ENCODE measurements at places on chromosomes 6 and 20.

- peak; percentile 42 for DNase-seq
These were observed 170.2 kb downstream of the NFATC2 start for GRCh38 chr20:51372176-51372803.

DNA sequence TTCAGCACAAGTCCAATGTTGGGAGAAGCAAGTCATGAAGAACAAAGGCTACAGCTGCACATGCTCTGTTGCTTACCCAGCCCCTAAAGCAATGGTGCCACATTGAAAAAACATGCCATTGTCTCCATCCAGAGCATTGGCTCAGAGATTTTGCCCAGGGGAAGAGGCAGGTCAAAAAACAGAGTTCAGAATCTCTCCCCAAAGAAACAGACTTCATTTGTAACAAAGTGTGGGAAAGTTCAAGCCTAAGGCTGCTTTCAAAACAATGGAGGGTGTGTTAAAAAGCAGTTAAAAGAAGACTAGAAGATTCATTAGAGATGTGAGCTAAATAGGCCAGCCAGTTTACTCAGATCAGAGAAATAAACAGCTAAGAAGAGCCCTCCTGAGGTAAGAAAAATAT lies 63.6 kb downstream of the DZANK1 start:
- DNase-seq, result no peak

GRCh38 chr6:13261464-13261994 lies 66.8 kb downstream of the TBC1D7 start:
- no peak for DNase-seq

DNA sequence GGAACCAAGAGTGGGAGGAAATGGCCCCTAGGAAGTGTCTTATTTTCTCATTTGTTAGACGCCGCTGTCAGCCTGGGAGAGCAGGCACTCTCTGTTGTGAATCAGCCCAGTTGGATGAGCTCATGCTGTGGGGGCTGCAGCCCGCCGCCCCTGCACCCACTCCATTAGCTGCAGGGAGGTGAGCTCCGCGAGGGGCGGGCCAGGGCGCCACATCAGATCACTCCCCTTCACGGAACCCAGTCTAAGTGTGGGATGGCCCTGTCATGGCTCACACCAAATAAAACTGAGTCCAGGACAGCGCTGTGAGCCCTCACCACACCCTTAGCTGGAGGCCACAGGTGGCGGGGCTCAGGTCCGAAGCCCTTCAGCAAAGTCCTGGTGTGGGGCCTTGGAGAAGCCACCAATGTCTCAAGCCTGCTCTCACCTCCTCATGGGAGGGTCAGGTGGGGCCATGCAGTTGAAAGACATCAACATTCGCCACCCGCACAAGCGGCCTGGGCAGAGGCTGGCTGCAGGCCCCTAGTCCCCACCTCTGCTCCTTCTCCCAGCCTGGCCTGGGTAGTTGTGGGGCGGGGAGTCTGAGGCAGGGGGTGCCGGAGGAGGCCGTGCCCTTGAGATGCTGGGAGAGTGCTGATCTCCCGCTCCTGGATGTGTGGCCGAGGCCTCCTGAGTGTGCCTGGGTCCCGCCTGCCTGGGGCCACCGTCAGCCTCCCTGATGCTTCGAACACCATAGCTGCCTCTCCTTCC lies 66.2 kb upstream of the SLCO4A1 start:
- no peak for DNase-seq

DNA sequence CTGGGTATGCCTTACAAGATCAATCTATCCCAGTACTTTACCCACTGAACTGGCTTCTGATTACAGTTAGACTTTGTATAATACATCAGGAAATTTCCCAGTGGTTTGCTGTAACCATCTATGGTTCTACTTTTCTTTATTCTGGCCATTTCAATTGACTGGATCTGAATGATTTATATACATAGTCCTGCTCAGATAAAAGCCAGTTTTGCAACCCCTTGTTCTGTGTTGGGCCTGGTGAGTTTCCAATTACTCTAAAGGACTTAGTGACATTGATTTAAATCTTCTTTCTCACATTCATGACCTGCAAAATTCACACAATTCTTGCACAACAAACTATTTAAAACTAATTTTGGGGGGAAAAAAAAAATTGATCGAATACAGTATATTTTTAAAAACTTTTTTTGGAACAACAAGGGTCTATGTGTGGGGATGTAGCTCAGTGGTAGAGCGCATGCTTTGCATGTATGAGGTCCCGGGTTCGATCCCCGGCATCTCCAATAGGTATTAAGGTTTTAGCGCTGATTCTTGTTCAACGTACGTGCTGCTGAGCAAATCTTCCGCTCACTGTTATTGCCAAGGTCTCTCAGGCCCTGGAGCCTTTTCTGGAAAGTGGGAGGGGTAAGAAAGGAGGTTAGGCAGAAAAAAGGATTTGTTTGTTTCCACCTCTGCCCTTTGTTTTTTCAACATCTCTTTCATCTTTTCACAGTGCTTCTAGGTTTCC lies 117.5 kb downstream of the GPX5 start:
- DNase-seq, result peak; percentile 53

DNA sequence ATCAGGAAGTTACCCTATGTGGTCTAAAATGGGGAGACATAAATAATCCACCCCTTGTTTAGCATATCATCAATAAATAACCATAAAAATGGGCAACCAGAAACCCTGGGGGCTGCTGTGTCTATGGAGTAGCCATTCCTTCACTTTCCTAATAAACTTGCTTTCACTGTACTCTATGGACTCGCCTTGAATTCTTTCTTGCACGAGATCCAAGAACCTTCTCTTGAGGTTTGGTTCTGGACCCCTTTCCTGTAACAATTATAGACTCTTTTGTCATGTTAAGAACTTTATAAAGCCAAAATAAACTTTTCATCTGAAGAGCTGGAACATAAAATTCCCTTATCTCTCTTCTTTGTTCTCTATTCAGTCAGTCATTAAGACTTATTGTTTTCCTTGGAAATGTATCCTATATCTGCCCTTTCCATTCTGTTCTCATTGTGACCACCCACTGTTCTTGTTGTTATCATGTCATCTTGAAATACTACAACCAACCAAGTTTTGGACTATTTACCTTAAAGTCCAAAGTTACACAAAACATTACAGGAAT lies 29.3 kb upstream of the ZBTB24 start:
- no peak for DNase-seq

- DNase-seq, result no peak
These were observed 184.4 kb upstream of the SUPT3H start for GRCh38 chr6:45562171-45562570.

- no peak for DNase-seq
These were observed 3.9 kb upstream of the NKX2-2 start for GRCh38 chr20:21517566-21518277.

GRCh38 chr6:12813321-12813720 lies 96.8 kb downstream of the PHACTR1 start:
- no peak for DNase-seq

DNA sequence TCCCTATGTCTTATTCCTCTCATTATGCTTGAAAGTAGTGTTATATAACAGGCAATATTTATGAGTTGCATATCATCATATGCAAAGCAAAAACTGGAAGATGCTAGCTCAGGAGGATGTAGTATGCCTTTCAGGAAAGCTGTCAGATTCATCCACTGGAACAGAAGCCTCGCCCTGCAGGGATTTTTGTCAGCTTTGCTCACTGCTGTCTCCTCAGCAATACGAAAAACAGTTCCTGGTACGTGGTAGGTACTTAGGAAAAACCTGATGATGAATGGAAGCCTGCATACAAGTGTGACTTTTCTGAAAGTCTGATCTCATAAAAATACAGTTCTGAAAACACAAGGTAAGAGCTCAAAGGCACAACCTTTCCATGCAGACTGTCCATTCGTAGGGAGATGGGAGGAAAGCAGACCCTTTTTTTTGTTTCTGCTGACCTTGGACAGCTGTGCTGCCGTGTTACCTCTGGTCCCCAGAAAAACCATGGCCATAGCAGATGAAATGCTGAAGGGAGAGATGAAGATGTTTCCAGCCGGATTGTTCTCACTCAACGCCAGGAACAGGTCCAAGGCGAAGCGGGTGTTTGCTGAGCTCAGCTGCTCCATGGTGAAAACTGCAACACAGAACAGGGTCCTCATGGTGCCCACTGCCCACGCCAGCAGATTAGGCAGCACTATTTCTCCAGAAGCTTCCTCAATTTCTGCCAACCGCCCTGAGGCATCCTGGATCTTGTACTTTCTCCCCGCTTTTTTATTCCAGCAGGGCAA lies 1.5 kb downstream of the SERPINB1 start:
- peak; percentile 75 for DNase-seq

DNA sequence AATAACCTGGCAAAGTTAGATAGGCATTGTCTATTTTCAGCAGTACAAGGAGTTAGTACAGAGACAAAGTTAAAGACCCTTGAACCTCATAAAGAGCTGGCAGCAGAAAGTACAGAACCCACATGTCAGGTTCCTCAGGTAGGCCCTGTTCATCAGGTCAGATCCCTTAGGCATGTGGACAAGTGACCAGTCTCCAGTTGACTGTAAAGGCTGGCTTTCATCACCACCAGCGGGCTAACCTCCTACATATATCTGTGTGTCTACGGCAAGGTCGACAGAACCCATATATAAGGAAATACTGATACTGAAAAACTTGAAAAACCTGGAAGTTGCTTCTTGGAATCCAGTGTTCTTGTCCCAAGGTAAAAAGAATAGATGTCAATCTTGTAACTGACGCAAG lies 223.1 kb upstream of the SGK1 start:
- DNase-seq, result no peak

GRCh38 chr6:63795006-63795405 lies 159.4 kb downstream of the PHF3 start:
- no peak for DNase-seq

GRCh38 chr20:57819291-57819690 lies 109.5 kb upstream of the PMEPA1 start:
- DNase-seq, result no peak

DNA sequence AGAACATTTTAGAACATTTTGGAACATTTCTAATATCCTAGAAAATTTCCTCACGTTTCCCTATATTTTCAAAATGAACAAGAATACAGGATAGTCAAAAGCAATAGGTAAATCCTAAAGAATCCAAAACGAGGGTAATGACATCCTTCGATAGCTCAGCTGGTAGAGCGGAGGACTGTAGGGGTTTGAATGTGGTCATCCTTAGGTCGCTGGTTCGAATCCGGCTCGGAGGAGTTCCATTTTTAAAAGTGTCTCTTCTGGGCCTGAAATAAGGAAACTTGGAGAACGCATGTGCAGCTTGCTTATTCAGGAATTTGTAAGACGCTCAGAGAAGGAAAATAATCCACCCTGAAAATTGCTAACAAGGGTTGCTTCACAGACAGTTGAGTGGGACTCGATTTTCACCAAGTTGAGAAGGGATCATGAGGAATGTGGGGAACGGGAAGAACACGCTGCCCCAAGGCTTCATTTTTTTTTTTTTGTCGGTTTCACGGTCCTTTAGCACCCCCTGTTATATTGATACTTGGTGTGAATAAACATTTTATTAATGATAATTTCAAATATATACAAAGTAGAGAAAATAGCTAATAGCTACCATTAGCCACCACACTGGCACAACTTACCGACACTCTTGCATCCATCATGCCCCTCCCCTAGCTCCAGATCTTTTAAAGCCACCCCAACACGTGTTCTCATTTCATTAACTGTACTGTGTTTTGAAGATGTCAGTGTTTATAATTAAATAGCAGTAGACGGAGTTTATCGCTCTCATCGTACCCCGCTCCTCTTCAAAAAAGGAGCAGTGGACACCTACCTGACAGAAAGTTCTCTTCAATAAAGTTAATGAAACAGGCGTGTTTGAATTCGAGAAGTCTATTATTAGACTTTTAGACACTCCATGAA lies 1.8 kb upstream of the ABT1 start:
- peak; percentile 63 for DNase-seq

GRCh38 chr6:169263836-169264608 lies 10.4 kb upstream of the THBS2 start:
- peak; percentile 7 for DNase-seq

DNA sequence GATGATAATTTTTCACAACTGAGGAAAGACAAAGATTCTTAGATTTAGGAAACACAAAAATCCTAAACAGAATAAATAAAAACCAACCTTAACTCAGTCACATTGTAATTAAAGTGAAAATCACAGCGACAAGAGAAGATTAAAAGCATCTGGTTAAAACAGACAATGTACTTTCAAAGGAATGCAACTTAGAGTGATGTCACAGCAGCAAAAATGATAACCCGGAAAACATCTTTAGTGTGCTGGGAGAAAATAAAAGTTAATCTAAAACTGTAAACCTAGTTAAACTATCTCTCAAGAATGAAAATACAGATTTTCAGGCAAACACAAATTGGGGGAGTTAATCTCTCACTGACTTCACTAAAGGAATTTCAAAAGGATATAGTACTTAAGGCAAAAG lies 76.8 kb upstream of the OGFRL1 start:
- DNase-seq, result peak; percentile 24

DNA sequence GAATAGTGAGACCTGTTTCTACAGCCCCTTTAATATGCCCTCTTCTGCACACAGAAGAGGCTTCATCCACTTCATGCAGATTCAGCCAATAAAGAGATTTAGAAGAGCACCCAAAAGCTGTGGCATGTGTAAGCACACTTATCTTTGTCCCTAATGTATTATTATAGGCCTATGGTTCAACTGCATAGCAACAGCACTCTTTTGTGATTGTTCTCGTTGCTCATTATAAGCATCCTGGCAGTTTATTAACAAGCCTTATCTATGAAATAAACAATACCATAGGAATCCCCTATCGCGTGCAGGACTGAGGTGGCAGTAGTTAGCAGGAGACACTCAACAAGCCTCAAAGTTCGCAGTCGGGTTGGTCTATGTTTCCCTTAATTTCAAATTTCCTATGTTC lies 138.5 kb upstream of the BEND6 start:
- DNase-seq, result no peak

DNA sequence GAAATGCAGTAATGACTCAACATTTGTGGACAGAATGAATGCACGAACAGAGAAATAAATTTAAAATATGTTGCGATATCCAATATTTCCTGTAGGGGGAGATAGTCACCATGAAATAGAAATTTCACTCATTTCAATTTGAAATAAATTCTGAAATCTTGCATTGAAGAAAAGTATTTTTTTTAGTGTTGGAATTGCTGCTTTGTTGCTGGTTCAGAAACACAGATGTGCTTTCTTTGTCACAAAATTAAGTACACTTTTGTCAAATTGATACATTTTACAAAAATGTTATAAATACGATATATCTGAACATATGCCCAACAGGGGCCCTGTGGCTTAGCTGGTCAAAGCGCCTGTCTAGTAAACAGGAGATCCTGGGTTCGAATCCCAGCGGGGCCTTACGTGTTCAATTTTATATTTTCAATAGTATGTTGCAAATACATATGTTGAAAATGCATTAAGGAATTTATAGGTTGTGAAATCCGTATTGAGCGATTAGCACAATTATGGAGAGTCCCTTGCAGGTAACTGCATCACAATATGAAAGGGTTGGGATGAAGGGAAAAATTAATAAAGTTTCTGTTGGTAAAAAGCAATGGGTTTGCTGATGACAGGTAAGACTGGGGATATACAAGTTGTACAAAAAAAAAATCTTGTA lies 85.4 kb upstream of the PRSS16 start:
- DNase-seq, result peak; percentile 48

GRCh38 chr6:3380344-3381232 lies 76.3 kb downstream of the SLC22A23 start:
- DNase-seq, result no peak

GRCh38 chr20:8404912-8405635 lies 273.0 kb downstream of the PLCB1 start:
- DNase-seq, result no peak
